ENCODE measurements at places on chromosomes 5 and 9. TPM values are rescaled to one million over a fixed set of nuclear protein-coding genes. Genes with fewer than 3 reads are reported as not detected.

UGT3A2 gene
- total RNA-seq: not detected

ADGRD2 gene
- not detected for total RNA-seq

HTR4 gene
- total RNA-seq: 42.7 TPM

STC2 gene
- total RNA-seq: 0.85 TPM

SPINK6 gene
- total RNA-seq: not detected

OLFM1 gene
- total RNA-seq: 5.7 TPM

CD180 gene
- 1.5 TPM for total RNA-seq

SPINK4 gene
- total RNA-seq: 106 TPM

LCN15 gene
- 1.5 TPM for total RNA-seq

TEX48 gene
- total RNA-seq: not detected

NAIF1 gene
- total RNA-seq: 7.4 TPM

PCA3 gene
- total RNA-seq: 0.40 TPM

FBP1 gene
- total RNA-seq: 56.1 TPM

IFNE gene
- total RNA-seq: 5.3 TPM
